ENCODE measurements at places on chromosomes 2 and 18.

- no peak for DNase-seq
Observed at GRCh38 chr2:128036748-128037607, 9.1 kb upstream of the SAP130 start.

- DNase-seq, result no peak
Observed at GRCh38 chr18:55252053-55252675, 292.9 kb upstream of the CCDC68 start.

DNA sequence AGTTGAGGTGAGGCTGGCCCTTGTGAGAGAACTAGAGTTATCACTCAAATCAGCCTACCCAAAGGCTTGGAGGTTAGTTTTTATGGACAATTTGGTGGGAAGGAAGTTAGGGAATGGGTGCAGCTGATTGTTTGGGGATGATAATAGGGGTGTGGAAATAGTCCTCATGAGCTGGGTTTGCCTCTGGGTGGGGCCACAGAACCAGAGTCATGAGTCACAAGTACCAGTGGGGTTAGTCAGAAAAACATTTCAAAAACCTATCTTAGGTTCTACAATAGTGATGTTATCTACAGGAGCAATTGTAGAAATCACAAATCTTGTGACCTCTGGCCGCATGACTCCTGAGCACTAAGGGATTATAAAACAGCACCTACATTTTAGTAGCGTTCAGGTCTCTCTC lies 630.1 kb upstream of the PIK3C3 start:
- no peak for DNase-seq

DNA sequence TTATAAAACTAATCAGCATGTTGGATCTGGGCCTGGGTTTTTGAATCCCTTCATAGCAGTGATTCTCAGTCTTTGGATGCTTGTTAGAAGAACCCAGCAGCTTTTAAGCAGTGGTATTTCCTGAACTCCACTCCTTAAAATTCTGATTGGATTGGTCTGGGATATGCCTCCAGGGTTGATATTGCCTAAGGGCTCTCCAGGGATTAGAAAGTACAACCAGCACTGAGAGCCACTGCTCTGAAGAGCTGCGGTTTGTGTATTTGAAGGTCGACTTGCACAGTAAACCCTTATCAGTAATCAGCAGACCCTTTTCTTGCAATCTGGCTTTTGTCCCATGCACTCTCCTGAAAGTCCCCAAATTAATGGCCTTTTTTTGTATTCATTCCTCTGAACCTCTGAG lies 17.0 kb upstream of the RBMS1 start:
- no peak for DNase-seq

DNA sequence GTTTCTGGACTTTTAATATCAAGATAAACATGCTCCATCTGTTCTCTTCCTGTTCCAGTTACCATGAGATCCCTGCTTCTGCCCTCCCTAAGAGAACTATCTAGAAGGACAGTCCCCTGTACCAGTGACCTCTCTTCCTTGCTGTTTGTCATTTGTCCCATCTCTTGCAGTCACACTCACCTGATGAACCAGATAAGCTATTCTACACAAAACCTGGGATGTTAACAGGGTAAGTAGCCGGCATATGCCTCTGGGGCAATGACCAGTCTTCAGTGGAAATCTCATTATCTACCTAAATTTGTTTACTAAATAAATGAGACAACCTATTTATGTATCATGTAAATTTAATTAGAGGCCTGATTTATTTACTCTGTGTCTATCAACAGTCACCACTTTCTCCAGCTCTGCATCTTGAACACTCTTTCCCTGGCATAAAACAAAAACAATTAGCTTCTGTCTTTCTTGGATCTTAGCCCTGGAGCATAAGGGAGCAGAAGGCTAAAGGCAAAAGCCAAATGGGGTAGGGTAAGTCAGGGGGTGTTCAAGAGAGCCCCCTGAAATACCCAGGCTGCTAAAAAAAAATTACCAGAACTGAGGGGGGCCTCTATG lies 337.7 kb downstream of the ALK start:
- no peak for DNase-seq

- DNase-seq, result no peak
Observed at GRCh38 chr2:143410082-143410897, 281.1 kb downstream of the ARHGAP15 start.

GRCh38 chr2:47010176-47010575 lies 94.6 kb upstream of the MCFD2 start:
- DNase-seq, result no peak

- DNase-seq, result no peak
Observed at GRCh38 chr2:138550670-138551287, 49.2 kb downstream of the SPOPL start.

- no peak for DNase-seq
Observed at GRCh38 chr18:24212939-24213338, 74.1 kb downstream of the CABYR start.

DNA sequence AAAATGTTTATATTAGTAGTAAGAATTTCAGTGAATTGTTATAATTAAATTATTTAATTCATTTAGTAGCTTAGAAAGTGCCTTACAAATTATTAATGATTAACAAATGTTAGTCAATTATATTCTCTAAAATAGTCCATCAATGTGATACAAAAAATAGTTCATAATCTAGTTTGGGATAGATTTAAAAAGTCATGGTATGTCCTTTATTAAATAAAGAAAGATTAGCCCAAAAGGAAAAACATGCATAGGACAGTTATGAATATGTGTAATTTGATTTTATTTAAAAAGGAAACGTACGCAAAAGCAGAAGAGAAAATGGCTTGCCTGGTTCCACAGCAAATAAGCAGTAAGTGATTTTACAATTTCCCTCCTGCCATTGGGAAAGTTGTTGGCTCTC lies 768.5 kb downstream of the TRIB2 start:
- no peak for DNase-seq

DNA sequence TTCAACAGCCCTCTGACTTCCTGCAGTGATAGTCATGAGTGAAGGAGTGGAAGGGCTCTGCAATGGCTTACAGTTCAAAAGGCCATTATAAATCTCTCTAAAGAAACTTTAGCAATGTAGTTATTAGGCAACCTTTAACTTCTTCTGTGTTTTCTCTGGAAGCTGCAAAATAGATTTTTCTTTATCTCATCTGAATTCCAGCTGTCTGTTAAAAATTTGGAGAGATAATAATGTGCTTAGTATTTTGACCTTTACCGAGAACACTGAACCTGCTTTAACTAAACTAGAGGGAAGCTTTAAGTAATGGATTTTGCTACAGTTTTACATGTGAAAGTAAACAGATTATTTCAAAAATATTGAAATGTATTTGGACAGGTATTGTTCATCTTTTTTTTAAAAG lies 847.9 kb downstream of the ERBB4 start:
- DNase-seq, result no peak

- DNase-seq, result no peak
Observed at GRCh38 chr18:7002107-7002506, 115.5 kb downstream of the LAMA1 start.

DNA sequence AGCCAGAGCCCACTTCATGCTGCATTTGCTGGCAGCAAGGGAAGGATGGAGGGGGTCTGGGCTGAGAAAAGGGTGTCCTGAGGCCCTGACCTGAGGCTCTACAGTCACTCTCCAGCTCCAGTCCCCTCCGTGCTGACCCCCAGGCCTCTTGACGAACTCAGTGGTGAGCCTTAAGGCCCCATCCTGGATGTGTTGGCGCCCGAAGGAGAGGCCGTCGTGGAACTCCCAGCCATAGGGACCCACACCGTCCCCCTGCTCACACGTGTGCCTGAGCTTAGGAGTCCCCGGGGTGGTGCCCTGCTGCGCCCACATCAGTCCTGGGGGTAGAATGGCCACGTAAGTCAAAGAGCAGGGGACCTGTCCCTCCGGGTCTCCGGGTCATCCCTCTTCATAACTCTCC lies 776 bp downstream of the MOGS start:
- DNase-seq, result no peak

DNA sequence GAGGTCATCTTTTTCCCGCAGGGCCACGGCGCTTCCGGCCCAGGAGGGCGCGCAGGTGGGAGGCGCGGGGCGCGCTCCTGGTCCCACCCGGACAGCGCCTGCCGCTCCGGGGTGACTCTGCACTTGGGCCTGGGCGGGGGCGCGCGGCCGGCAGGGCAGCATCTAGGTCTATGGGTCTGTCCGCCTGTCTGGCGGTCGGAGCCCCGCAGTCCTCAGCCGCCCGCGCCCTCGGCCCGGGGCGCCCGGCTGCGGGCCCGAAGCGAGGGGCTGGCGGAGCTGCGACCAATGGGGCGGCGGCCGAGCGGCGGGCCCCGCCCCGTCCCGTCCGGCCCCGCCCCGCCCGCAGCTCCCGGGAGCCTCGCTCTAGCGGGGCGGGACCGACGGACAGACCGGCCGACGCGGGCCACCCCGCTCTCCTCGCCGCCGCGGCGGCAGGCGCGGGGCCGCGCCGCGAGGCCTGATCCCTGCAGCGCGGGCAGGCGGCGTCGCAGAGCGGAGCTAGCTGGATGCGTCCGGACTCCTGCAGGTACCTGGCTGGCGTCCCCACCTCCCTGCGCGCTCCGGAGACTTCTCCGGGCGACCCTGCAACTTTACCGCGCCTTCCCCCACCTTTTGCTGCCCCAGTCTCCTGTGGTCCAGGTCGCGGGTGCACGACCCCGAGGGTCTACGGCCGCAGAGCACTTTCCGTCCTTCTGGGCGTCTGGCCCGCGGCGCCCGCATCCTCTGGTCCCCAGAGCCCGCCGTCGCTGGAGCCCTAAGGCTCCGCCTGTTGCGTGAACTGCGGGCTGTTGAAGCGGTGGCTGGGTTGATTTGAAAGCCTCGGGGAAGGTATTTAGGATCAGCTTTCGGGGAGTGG lies at the start of gene KCNS3:
TSS of gene KCNS3 (plus strand) at position 387 of the 856 bp plus-strand sequence. CDS start 52,342 bp downstream, outside the sequence.
- peak; percentile 49 for DNase-seq

GRCh38 chr18:48325115-48325665 lies 84.0 kb downstream of the ZBTB7C start:
- DNase-seq, result no peak

DNA sequence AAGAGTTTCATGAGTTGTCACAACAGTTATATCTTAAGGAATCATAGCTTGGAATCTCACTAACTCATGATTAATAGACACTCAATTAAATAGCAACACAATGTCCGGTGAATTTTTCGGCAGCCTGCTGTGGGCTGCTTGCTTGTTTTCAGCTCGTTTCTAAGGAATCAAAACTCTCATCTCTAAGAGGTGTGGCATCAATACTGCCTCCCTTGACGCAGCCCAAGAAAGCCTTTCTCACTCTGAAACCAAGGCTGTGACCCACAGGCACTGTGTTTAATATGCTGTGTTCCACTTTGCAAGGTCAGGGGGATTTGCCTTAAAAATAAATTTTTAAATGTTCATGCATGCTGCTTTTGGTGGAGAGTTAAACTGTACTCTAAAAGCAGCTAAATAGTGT lies 5.4 kb downstream of the DCC start:
- DNase-seq, result no peak

GRCh38 chr2:203718087-203718486 lies 11.6 kb downstream of the CD28 start:
- DNase-seq, result no peak

Measured in left ventricle myocardium inferior (tissue), 1 donor.